ENCODE measurements at places on chromosomes 6 and 20. TPM values are rescaled to one million over a fixed set of nuclear protein-coding genes. Genes with fewer than 3 reads are reported as not detected.
A peak's percentile ranks its signal among the peaks of the same experiment; 100 is the strongest.

The GCM1 gene
- total RNA-seq, result 0.33 TPM

The ASIP gene
- not detected for total RNA-seq

The RIPOR3 gene
- 5.6 TPM for total RNA-seq

The TRIM15 gene
- total RNA-seq, result 2.6 TPM

The GPX5 gene
- not detected for total RNA-seq

The SLC17A3 gene
- total RNA-seq, result 0.36 TPM

The TRIM31 gene
- total RNA-seq, result 6.3 TPM

DNA sequence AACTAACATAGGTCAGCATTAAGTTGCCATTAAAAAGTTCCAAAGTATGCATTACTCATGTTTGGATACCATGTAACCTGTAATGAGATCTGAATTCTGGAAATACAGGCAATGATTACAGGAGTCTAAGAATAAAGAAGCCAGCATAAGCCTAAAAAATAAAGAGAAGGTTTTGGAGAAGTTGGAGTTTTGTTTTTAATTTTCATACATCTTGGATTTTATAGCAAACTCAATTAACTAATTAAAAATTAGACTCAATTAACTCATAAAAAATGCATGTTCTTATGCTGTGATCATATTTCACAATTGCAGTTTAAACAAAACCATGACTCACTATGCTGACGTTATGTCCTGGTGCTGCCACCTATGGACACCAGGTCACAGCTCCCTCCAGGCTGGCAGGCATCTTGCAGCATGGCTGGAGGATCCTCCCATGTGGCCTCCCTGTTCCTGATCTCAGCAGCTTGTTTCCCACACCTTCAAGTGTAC lies 648.8 kb upstream of the AGPAT4 start:
- DNase-seq, result peak; percentile 83

GRCh38 chr20:33765592-33765991 lies 33.8 kb downstream of the ZNF341 start:
- DNase-seq, result no peak

DNA sequence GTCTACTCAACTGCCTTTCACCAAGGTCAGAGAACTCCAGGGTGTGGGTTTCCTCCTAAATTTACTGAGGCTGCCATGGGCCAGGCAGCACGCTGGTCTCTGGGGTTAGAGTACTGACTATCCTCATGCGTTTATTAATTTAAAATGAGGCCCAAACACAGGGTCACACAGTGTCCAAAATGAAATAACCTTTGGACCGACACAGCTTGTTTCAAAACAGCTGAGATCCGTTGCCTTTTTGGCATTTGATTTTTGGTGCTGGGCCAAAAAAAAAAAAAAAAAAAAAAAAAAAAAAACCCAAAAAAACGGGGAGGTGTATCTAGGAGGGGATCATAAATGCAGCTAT lies 14.6 kb upstream of the TOX2 start:
- no peak for DNase-seq

DNA sequence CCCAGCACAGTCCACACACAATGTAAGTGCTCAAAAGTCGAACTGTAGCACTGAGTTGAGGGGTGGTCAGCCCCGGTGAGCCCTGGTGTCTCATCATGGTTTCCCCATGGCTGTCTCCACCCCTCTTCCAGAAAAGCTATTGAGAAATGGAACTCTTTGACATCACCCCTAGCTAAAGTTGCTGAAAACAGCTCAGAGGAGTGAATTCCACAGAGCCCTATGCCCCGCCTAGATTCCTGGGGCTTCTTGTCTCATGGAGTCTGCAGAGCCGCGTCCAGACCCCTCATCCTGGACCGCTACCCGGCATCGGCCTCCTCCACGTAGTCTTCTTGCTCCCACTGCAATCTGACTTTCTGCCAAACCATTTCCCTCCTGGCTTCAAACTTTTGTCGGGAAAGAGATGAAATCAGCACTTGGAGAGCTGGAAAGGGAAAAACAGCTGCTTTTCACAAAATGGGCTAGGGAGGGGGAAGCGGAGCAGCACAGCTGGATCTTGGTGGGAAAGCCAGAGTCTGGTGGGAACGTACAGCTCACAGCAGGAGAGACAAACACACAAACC lies 132.2 kb downstream of the SNX5 start:
- peak; percentile 73 for DNase-seq

DNA sequence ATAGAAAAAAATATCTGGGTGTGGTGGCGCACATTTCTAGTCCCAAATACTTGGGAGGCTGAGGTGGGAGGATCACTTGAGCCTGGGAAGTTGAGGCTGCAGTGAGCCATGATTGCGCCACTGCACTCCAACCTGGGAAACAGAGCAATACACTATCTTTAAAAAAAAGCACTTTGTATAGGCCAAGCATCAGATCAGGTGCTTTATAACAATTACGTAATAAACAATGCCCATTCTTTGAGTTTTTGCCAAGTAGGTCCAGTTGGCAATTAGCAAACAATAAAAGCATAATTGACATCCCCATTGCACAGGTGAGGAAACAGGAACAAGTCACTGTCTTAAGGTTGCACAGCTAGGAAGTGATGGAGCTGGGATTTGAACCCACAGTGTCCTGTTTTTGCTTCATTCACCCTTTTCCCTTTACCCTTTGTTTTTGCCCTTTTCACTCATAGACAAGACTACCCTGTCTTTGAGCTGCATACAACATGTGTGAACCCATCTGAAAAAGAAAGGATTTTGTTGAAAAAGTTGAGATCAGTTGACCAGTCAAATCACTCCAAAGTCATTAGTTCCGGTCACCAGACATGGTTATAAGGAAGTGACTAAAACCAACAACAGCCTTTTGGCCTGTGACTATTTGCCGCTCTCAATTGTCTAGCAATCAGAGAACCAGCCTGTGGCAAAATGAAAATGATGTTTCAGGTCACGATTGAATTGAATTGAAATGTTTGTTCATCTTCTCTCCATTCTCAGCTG lies 303.6 kb downstream of the TFAP2C start:
- no peak for DNase-seq

DNA sequence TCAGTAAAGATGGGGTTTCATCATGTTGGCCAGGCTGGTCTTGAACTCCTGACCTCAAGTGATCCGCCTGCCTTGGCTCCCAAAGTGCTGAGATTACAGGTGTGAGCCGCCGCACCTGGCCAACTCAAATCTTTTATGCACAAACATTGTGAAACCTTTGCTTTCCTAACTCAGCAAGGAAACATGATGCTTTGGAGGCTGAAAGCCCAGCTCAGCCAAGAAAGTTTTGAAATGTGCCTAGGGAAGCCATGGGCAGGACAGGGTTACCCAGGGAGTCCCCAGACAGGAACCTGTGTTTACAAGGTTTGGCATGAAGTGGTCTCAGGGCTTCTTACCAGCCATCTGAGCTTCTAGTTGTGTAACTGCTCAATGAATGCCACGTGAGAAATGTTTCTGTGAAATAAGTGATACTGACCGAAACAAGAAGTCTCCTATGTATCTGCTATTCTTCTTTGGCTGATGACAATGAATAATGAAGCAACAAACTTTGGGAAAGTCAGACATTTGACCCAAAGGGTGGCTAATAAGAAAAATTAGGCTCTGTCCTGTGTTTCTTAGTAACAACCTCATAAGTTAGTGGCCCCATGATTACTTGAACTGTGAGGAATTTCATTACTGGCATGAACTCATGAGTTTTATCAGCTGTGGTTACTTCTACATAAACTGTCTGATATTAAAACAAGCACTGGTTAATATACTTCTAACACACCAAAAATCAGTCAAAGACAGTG lies 163.5 kb downstream of the KIF6 start:
- DNase-seq, result no peak

GRCh38 chr20:48839154-48839917 lies 11.5 kb upstream of the PREX1 start:
- DNase-seq, result no peak

GRCh38 chr6:7142918-7143475 lies 35.2 kb downstream of the RREB1 start:
- DNase-seq, result no peak

DNA sequence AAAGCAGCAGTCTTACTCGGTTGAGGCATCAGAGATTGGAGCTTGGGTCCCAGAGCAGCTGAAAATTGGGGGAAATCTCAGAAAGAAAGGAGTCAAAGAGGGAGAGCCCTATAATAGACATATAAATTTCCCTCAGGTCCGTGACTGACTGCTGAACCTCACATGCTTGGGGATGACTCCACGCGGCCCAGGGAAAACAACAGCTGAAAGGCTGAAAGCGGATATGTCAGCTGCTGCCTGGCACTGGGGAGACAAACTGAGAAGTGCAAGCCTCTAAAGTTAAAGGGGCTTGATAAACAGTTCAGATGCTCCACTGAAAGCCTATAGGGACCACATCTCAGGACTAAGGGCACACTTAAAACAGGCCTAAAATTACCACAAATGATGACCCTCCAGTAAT lies 255.9 kb upstream of the RIN2 start:
- no peak for DNase-seq

DNA sequence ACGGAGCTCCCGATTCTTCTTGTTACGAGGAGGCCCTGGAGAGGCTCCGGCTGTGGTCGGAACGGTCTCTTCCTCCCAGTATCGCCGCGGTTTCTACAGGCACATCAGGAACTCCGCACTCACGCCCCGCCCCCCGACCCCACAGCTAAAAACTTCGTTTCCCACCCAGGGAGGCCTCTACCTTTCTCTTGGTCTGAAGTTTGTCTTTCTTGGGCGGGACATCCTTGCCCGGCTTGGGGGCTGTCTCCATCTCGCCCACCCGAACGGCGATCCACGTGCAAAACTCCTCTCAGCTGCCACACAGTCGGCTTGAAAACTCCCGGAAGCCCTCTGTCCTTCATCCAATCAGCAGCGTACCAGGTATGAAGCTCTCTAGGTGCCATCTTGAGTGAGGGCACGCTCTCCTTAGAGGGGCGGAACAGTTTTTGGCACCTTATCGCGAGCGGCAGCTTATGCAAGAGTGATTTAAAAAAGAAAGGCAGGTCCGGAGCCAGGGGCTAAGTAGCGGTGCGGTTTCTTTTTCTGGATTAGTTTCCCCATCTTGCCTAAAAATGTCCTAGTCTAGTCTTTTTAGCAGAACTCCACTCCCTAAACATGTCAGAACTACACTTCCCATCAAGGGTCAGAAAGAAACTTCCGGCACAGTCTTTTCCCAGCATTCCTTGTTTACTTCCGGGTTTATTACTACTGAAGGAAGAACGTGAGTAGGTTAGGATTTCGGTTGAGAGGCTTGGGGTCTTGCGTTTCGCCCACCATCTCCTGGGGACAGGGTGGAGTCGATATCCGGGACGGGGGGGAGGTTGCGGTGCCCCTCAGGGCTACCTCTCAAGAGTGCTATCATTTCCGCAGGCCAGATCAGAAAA lies at the start of the genes PFDN6 and WDR46:
PFDN6 (plus strand) TSS at position 681 of the 863 bp plus-strand sequence. CDS start 256 bp downstream, outside the sequence.
WDR46 (minus strand) TSS at position 319 of the 863 bp plus-strand sequence; CDS start at position 250, 69 bp downstream.
- peak; percentile 87 for DNase-seq

DNA sequence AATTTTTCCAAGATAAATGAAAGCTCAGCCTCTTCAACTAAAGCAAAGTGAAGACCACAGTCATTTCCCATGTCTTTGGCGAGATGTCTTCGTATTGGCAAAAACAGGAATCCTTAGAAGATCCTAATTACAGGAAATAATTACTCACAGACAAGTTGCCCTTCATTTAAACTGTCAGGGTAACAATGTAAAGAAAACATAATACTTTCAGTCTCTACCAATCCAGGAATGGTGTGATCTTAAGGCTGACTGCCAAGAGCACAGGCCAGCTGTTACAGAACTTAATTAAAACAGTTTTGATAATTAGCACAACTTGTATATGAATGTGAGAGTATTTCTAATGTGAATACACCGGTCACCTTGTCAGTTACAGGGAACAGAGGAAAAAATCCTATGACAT lies 292.2 kb downstream of the PACRG start:
- no peak for DNase-seq

- DNase-seq, result no peak
Observed at GRCh38 chr6:1233924-1234323, 78.0 kb upstream of the FOXQ1 start.

- no peak for DNase-seq
Observed at GRCh38 chr20:64164123-64164836, at the start of gene MYT1. MYT1 (plus strand) TSS chr20:64164452; CDS start chr20:64198862, 34,410 bp downstream.

DNA sequence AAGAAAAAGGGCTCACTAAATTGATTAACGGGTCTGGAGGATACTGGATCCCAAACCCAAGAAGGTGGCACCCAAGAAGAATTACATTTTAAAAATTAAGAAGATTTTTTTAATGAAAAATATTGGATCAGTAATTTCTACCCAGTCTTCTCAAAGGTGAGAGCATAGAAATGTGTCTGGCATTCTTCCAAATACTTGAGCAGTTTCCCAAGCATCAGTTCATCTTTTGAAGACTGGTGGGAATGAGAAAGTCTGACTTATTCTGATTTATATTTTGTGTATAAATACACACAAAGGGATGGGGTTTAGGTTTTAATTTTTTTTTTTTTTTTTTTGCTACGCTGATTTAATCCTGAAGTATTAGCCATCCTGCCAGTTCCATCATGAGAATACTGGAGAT lies 3.3 kb downstream of the MGME1 start:
- no peak for DNase-seq

- no peak for DNase-seq
Observed at GRCh38 chr20:50389438-50389807, 120.8 kb upstream of the PTPN1 start.

- no peak for DNase-seq
Observed at GRCh38 chr20:14434384-14435136, 97.1 kb upstream of the FLRT3 start.

GRCh38 chr6:156718647-156719394 lies 58.4 kb upstream of the ARID1B start:
- DNase-seq, result peak; percentile 71

DNA sequence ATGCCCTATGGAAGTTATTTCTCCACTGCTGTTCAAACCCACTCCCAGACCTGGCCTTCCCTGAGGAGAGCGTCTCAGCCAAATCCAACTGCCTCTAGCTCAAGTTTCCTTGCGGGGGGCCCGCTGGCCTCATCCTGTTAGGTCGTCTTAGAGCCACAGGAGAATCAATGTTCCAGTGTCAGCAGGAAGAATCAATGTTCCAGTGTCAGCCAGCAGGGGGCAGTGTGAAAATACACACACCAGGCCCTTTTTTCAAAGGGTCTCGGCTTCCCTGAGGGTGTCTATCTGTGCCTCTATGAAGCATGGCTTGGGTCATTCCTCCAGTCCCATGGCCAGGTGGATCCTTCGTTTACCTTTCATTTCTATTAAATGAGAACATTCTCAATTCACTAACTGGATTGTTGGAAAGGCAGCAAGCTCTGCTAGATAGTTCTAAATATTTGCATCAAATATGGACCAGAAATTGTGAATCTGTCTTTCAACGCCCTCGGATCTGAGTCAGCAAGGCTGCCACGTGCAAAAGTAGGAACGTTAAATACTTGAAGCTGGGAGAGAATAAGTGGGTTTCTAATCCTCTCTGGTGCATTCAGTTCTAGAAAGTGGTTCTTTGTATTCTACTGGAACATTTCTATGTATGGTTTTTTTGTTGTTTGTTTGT lies 19.2 kb downstream of the PRND start:
- DNase-seq, result peak; percentile 60

Data from hepatocyte (in vitro differentiated cells).